ENCODE measurements at places on chromosomes 7 and 10.

GRCh38 chr7:102427019-102427405 is 6.4 kb upstream of the ORAI2 start:
- DNase-seq: no peak

GRCh38 chr7:30465046-30465810 is 13.4 kb downstream of the NOD1 start:
- no peak for DNase-seq

- no peak for DNase-seq
Observed at GRCh38 chr10:122864901-122865300, 14.5 kb downstream of the FAM24B start.

DNA sequence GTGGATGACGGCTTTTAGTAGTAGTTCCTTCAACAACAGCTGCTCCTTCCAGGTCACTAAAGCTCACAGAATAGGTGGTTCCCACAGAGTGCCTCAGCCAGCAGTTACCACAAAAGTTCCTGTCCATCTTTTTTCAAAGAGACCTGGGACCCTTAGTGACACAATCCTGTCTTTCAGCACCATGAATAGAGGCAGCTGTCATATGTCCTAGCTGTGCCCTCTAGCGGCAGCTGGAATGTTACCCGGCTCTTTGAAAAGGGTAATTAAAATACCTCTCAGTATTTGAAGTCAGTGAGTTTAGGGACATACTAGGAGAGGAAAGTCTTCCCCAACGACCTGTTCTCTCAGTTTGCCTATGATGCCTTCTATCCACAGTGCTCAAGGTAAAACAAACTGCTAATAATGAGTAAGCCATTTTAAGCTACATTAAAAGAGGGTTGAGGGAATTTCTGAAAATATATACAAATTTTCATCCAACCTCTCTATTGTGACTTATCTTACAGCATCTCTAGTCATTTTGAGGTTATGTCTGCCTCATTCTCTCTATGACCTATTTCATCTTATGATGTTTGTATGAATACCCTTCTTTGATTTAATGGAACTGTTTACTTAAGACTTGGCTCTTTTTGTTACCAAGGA is 290.8 kb downstream of the NXPH1 start:
- DNase-seq: no peak

GRCh38 chr7:15558756-15559155 is 3.1 kb downstream of the AGMO start:
- no peak for DNase-seq

DNA sequence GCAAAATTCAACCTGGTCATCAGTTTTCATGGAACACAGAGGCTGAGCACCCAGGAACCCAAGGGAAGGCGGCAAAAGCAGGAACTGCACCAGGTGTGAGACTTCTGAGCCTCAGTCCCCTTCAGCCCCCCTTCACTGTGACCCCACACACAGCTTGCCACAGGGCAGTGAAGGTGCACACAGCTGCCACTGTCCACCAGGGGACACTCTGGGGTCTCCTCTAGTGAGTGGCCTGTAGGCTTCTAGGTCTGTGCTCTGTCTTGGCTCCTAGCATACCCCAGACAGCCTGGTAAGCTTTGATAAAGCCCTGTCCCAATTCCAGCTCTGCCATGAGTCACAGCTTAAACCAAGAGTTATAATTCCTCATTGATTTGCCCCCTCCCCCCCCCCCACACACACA is 12.1 kb downstream of the KCNH2 start:
- no peak for DNase-seq

DNA sequence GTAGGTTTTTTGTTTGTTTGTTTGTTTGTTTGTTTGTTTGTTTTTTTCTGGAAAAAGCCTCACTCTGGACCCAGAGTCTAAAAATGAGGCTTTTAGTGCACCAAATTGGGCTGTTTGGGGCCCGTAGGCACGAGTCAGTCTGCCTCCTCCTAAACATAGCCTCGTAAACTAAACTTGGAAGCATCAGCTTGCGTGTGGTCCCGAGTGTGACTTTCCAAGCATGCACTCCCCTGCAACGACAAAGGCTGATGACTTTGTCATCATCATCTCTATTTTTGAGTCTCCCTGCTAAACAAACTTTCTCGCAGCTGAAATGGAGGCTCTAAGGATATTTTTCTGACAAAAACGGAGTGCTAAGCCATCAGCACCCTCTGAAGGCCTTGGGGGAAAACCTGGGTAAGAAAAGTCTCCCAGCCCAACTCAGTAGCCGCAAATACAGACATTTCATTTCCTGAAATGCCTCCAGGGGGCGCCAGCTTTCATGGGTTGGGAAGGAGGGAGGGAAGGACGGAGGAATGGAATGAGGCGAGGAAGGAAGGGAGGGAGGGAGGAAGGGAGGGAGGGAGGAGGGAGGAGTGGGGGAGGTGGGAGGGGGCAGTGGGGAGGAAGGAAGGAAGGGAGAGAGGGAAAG is 245.9 kb downstream of the KCNMA1 start:
- DNase-seq: no peak

DNA sequence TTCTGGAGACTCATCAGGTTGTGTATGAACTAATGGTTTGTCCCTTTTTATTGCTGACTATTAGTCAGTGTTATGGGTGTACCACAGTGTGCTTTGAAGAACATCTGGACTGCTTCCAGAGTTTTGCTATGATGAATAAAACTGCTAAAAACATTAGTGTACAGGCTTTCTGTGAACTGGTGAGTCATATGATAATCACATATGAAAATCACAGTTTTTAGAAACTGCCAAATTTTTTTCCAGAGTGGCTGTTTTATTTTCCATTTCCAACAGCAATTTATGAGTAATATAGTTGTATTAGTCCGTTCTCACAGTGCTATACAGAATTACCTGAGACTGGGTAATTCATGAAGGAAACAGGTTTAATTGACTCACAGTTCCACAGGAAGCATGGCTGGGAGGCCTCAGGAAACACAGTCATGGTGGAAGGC is 281.2 kb upstream of the VSTM2A start:
- no peak for DNase-seq

GRCh38 chr10:11443468-11444154 is 167.8 kb downstream of the USP6NL start:
- DNase-seq: no peak

DNA sequence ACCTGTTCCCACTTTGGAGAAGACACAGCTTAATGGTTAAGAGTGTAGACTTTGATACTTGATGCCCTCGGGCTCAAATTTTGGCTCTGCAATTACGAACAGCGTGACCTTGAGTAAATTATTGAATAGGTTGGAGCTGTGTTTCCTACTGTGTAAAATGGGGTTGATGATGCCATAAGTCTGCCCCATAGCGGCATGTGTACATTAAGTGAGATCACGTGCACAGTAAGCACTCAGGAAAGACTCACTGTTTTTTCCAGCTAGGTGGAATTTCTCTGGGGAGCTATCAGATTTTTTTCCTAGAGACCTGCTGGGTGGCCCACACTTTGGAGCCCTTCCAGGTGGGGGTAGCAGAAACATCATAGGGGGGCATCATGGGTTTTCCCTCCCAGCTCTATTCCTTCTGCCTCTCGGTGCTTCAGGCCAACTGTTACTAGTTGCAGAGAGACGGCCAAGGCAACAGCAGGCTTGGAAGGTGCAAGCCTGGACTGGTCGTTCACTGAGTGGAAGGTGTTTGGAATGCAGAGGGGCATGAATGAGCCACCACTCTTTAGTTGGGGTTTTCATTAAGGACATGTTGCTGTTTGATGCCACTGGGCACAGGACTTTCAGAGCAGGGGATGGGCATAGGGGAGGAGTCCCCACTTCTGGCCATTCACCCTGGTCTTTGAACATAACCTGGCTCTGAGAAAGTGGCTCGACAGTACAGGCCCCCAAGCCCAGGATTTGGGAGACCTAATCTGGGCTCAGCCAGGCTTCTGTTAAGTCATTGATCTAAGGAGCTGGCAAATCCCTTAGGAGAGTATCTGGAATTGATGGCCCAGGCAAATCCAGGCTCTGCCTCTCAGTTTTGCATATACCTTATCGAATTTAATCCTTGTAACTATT is 64.0 kb downstream of the SYPL1 start:
- no peak for DNase-seq

DNA sequence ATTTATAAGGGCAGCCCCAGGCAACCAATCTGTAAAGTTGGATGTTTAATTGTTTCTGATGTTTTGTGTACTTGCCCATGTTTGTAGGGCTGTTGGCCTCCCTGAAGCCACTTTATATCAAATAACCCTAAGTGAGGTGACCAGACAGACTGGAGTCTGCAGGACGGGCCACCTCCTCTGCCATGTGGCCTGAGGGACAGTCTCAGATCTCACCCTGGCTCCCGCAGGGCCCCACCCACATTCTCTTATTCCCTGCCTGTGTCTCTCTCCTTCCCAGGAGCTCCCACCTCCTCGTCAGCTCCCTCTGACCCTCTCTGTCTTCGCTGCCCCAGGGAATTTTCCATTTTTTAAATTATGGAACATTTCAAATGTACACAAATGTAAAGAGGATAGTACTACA is 9.5 kb upstream of the C10orf71 start:
- no peak for DNase-seq

- no peak for DNase-seq
Observed at GRCh38 chr10:110416776-110417711, 80.7 kb upstream of the DUSP5 start.

- no peak for DNase-seq
Observed at GRCh38 chr7:104894726-104895521, 119.1 kb upstream of the KMT2E start.

DNA sequence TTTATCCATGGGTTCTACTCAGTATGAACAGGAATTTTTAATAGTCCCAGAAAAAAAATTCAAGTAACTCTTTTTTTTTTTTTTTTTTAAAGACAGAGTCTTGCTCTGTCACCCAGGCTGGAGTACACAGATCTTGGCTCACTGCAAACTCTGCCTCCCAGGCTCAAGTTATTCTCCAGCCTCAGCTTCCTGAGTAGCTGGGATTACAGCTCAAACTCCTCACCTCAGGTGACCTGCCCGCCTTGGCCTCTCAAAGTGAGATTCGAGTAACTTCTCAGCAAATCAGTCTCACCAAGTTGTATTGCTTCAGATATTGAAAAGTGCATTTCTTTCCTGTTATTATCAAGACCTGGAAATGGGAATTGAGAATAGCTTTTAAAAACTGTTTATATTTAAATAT is 281.2 kb upstream of the MINDY3 start:
- DNase-seq: no peak

GRCh38 chr10:118115701-118116100 is 69.0 kb upstream of the RAB11FIP2 start:
- no peak for DNase-seq

DNA sequence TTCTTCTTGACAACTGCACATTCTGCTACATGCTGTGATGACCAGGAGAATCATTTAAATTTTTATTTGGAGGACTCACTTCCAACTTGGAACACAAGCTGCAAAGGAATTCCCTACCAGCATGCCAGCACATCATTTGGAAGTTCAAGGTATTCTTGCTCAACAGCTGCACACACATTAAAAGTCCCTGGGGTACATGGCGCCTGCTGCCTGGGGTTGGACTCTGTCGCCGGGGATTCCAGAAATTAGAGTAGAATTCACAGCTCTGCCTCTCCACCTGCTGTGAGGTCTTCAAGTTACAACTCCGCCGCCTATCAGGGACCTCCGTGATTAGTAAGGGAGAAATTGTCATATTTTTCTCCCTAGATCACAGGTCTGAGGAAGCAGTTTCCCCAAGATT is 1.1 kb downstream of the ZNF32 start:
- DNase-seq: no peak

DNA sequence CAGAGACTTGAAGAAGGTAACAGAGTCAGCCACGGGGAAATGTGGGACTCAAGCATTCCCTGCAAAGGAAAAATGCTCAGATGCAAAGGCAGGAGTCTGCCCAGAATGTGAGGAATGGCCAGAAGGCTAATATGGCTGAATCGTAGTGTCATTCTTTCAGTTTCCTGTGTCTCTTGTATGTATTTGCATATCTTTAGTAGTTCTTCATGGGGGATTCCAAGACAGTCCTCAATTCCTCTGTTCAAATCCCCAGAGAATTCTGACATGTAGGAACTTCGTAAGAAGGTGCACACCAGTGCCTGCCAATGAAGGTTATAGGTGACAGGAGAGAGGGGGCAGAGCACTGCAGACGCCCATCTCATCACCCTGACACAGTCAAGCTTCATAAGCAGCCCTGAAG is 154.4 kb downstream of the CACNB2 start:
- no peak for DNase-seq

DNA sequence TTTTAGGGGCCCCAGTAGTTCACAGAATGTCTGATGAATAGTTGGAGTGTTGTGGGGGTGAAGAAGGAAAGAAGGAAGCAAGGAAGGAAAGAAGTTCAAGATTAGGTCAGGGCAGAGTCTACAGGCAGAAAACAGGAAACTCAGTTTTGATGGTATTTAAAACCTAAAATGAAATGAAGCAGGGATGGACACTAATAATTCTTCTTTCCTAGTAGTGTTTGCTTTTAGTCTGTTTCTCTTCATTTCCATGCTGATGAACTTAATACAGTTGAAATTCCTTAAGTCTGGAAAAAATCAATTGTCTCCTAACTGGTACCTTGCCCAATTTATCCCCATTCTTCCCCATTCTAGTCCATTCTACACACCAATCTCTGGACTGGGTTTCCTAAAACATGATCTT is 59.0 kb upstream of the GSAP start:
- no peak for DNase-seq

- DNase-seq: no peak
Observed at GRCh38 chr7:94059746-94060145, 55.6 kb upstream of the BET1 start.

DNA sequence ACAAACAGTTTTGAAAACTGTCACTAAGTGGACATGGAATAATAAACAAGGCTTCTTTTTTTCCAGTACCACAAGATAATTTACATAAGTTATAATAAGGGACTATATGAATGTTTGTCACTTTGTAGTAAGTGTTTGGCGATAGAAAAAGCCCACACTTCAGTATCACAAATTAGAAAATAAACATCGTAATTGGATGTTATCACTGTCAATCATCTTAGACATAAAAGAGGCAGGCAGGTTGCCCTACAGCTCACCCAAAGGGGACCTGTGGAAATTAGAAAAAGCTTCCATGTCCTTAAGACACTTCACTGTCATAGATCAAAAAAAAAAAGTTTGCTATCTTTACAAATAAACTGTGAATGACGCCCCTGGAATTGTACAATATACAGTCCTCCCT is 3.6 kb upstream of the NOC3L start:
- no peak for DNase-seq

DNA sequence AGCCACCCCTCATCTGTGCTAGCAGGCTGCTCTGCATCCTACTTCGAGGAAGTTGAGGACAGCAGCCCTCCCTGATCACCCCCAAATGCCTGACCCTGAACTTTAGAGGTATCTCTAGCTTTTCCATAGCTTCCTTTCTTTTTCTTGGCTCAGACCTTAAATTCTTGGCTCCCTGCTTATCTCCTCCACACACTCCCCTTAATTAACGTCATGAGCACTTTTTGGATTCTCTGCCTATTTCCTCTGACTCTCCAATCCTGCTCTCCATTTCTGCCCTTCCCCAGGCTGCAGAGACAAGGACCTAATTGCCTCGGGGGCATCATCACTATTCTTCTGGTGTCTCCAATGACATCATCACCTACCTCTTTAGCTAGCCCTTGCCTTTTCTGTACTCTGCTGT is 40.8 kb upstream of the SEC61G start:
- no peak for DNase-seq
